ENCODE measurements at places on chromosomes 16 and 17.

DNA sequence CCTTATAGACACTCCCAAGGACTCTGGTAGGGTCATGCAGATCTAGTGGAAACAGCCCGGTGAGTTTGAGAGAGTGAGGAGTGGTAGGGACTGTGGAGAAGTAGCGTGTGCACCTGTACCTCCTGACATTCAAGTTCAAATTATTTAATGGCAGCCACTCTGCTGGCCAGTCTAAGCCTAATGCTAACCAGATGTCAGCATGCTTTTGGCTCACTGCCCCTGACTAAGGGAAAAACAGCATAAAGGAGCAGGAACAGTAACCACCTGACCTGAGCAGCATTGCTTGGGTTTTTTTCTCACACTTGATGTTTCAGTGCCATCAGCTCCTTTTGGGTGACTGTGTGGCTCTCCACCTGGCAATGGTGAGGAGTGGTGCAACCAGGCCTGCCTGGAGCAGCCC, 23.8 kb upstream of the SLC12A3 start:
- no peak for DNase-seq

GRCh38 chr16:31421587-31421986, 6.6 kb downstream of the COX6A2 start:
- DNase-seq, result no peak

GRCh38 chr16:87066133-87067002, 250.8 kb downstream of the C16orf95 start:
- no peak for DNase-seq

DNA sequence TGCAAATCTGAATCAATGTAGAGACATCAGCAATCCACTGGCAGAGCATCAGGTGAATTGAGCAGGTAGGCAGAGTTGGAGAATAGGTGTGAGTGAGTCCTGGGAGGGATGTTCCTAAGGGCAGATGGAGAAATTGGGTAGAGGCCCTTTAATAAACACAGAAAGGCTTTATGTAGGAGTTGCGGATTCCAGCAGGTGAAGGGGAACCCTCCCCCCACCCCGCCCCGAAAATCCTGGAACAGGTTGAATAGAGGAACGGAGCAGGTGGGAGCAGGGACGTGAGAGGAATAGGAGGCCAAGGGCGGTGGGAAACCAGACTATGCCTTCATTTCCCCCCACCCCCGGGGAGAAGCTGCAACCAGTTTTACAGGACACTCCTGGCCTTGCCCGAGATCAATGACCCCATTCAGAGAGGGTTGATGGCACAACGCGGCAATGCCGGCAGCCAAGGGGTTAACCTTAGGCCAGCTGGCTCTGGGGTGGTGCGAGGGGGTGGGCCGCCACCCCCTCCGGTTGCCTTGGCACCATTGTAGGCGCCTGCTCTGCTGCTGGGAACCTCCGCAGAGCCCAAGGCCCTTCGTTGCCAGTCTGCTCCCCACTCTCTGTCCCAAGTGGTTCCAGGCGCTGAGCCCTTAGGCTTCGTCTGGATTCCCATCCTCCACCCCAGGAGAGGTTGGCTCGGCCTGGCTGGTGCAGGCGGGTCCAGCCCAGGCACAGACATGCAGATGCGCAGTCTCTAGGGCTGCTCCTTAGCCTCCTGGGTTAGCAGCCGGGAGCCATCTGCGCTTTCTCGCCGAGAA, 814 bp upstream of the RUNDC3A start:
- DNase-seq, result no peak

GRCh38 chr16:55372792-55373488, 48.9 kb downstream of the IRX6 start:
- no peak for DNase-seq
